ENCODE measurements at places on chromosomes 4 and X.

- no peak for DNase-seq
These were observed 236.0 kb upstream of the SLIT2 start for GRCh38 chr4:20015636-20016224.

DNA sequence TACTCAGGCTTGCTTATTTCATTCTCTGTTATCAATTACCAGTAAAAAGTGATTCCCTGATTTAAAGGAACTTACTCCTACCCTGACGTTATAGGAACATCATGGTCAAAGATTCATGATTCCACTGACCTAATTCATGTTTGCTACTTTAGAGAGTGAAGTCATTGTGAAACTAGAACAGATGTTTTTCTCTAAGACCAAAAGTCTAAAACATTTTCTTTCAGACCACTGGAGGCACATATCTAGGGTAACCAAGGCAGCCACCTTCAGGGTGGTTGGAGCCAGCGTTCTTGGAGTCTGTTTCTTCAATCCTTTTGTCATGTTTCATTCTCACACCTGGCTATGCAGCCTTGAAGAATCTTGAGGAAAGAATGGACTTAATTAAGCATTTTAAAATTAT, 77.8 kb downstream of the GALNTL6 start:
- no peak for DNase-seq

DNA sequence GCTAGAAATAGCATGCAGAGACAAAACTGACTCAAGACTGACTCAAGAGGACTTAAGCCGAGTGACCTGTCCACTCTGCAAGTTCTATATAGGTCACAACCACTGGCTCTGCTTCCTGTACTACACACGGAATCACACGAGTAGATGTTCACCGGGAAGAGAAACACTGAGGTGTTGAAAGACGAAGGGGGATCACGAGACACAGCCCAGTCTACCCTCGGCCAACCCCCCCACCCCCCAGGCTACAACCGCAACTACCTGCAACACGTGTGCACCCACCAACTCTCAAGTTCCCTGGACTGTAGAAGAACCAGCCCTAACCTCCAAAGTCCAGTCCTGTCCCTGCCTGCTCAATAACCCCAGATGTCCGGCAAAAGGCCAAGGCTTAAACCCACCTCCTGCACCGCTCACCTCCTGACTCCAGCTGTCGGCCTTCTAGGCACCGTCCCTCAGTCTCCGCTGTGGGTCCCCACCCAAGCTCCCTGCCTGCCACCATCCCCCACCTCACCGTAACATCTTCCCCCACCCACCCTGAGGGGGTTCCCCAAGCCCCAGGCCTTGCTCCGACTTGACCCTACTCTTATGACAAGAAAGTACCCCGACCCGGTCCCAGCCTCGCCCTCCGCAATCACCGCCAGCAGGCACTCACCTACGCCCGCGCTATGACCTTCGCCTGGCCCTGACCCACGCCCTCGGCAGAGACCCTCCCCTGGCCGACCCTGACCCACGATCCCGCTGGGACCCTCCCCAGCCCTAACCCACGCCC, 739 bp downstream of the GAK start:
- peak; percentile 41 for DNase-seq

GRCh38 chr4:96524311-96524875, 684.5 kb downstream of the PDHA2 start:
- DNase-seq = no peak

DNA sequence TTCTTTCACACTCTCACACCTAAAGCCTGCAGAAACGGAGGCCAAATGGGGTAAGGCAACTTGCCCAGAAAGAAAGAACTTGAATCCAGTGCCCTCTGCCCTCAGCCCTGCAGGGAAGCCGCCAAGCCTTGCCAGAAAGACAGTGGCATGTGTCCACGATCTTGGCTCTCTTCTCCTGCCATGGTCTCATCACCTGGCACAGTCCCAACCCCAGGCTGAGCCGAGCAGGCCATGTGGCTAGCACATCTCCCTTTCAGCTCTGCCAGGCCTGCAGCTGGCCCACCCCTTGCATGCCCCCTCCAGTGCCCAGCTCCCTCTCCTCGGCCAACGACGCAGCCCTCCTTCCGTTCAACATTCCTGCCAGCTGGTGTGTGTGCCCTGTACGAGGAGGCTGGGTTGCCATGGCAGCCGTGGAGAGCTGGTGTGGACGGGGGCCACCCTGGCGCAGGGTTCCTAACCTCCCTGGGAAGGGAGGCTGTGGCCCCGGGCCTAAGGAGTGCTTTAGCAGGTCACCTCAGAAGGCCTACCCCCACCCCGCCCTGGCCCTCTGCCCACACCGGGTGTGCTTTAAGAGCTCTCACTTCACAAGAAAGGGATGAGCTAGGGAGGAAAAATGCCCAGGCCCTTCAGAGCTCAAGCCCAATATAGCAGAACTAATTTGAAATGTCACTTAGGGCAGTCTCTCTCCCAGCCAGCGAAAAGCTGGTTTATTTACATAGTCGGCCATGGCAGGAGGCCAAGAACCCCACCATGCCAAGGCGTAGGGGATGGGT, 73.0 kb upstream of the PJA1 start:
- DNase-seq = no peak

DNA sequence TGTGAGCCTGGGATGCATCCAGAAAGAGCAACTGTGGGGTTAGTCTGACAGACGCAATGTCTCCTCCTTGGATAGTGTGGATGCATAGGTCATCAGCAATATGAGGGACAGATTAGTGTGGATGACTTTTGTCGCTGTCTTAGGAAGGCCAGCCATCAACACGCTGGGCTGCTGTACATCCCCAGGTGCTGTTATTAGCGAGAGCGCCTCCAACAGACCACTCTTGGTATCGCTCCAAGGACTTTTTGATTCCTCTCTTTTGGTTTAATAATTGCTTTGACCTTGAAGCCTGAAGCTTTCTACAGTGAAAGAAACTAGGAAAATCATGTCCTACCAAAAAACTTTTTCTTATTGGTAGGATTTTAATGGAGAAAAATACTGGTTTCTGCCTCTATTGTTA, 76.7 kb downstream of the TMEM131L start:
- DNase-seq = no peak

DNA sequence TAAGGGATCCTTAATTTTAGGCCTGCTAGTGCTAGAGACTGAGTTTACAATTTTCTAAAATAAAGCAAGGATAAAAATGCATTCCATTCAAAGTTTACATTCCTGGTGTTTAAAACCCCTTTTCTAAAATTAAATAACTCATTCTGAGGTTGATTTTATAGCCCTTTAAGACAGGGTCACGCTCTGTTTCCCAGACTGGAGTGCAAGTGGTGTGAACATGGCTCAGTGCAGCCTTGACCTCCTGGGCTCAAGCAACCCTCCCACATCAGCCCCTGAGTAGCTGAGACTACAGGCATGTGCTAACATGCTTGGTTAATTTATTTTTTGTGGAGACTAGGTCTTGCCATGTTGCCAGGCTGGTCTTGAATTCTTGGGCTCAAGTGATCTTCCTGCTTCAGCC, 6.8 kb upstream of the CDKL2 start:
- no peak for DNase-seq

DNA sequence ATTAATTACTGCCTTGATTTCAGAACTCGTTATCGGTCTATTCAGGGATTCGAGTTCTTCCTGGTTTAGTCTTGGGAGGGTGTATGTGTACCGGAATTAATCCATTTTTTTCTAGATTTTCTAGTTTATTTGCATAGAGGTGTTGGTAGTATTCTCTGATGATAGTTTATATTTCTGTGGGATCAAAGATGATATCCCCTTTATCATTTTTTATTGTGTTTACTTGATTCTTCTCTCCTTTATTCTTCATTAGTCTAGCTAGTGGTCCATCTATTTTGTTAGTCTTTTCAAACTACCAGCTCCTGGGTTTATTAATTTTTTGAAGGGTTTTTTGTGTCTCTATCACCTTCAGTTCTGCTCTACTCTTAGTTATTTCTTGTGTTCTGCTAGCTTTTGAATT, 32.1 kb downstream of the CDX4 start:
- no peak for DNase-seq

GRCh38 chr4:94871644-94872305, 114.0 kb downstream of the BMPR1B start:
- DNase-seq = no peak

GRCh38 chr4:39642885-39643552, 4.4 kb upstream of the SMIM14 start:
- DNase-seq = no peak

DNA sequence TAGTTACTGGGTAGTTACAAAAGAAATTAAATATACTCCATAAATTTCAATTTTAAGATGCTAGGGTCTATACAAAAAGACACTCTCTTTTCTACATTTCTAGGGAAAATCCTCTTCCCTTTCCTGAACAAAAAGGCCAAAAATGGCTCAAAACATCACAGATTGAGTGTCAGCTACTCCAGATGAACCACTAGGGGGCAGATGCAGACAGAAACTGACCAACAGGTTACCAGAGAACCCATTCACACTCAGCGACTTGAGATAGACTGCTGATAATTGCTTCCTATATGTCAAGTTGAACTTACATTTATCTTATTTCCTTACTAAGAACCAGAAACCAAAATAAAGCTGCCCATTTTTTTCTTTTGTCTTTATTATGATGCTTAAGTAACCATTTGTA, 83.4 kb upstream of the MID1IP1 start:
- DNase-seq = peak; percentile 5

- DNase-seq = no peak
These were observed 317.5 kb downstream of the RAPGEF2 start for GRCh38 chr4:159420162-159421057.

DNA sequence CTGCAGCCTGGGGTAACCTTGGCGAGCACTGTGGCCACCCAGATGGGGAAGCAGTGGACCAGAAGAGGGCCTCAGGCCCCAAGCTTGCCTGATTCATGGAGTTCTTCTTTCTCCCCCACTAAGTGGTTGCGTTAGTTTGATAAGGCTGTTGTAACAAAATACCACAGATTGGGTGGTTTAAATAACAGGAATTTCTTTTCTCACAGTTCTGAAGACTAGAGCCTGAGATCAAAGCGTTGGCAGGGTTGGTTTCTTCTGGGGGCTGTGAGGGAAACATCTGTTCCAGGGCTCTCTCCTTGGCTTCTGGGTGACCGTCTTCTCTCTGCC, 105.7 kb upstream of the GATB start:
- no peak for DNase-seq

DNA sequence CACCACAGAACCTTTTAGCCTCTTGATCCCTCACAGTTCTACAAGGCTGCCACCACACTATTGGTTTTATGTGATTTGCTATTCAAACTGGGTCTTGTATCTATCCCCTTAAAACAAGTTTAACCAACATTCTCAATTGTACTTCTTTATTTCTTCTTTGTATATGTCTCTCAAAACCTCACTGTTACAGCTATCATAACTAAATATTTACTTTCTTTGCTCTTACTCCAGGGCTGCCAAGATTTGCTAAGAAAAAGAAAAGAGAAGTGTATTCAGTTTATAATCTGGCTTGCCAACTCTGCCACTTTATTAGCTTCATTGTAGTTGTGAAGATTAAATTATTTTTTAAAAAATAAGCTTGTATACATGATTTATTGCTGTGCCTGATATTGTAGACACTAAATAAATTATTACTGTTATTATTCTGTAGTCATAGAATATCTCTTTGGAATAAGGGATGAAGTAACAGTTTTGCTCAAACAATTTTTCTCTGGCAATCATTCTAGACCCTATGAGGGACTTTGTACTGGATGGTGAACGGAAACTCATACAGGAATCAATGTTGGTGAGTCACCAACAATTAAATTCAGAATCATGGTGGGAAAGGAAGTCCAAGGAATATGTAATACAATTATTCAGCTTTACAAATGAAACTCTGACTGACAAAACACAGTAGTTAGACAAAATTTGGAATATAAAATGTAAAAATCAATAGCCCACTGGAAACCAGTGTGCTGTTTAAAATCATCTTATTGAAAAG, 127.1 kb upstream of the DCAF8L1 start:
- no peak for DNase-seq

- no peak for DNase-seq
These were observed 84.6 kb upstream of the GUCY1A1 start for GRCh38 chr4:155582041-155582440.

- no peak for DNase-seq
These were observed 234.4 kb upstream of the FAT1 start for GRCh38 chr4:186957952-186958555.

- no peak for DNase-seq
These were observed 15.7 kb downstream of the LGI2 start for GRCh38 chr4:25015012-25015411.

DNA sequence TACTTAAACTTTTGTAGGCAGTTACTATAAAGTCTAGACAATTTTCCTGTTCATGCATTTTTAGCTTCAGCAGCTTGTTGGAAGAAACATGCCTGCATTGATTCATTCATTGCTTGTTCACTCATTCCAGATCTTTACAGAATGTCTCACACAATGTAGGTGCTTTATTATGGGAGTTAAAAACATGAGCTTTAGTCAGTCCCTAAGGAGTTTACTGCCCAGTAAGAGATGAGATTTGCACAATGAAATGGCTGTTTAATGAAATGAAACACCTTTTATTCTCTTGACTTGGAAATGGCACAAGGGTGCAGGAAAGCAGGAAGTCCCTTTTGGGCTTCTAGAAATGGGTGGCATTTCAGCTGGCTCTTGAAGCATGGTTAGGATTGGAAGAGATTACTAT, 2.9 kb downstream of the NOCT start:
- DNase-seq = no peak

DNA sequence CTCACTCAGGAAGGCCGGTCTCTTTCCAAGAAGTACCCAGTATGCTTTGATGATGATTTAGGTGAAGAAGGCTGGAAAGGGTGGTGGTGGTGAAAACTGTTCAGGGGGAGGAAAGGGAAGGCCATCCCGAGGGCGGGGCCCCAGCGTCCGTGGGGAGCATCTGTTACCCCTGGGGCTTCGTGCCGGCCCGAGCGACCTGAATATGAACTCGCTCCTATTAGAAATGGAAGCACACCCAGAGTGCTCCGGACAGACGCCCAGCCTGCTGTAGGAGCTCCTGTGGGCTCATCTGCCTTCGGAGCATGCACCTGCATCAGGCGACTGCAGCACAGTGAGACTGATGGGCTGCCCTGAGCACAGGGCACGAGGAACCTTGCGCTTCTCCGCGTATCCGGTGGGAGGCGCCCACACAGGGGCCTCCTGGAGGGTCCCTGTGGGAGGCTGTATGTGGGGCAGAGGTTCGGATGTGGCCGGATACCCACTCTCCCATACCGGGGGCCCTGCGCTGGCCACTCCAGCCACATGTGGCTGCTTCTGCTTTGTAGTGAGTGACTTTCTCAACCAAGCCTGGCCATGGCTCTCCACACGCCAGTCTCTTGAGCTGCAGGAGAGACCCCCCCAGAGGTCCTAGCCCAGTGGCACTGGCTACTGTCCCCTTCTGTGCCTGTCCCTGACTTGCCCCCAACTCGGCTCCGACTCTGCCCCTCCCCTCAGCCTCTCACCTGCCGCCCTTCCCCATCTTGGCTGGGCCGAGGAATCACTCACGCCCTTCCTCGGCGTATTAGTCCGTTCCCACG, 36.7 kb downstream of the FGFRL1 start:
- no peak for DNase-seq

DNA sequence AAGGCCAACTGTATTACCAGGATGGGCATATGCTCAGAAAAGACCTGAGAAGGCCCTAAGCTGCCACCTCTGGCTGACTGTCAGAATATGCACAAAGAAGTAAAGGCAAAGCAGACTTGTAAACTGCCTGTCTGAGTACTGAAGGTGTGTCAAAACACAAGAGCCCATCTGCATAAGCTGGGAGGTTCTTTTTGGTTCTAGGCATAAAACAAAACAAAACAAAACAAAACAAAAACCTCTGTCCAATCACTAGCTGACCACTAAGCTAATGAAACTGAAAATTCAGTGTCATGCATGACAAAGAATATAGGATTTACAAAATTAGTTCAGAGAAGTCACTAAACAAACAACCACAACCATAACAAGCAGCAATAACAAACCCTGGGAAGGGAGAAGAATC, 20.6 kb downstream of the SH3D19 start:
- no peak for DNase-seq
